ENCODE measurements at places on chromosomes 4 and X.

- DNase-seq: no peak
Measured at GRCh38 chr4:53763813-53764597, 172.7 kb upstream of the LNX1 start.

GRCh38 chr4:53123819-53124218, 242.0 kb downstream of the SCFD2 start:
- no peak for DNase-seq

DNA sequence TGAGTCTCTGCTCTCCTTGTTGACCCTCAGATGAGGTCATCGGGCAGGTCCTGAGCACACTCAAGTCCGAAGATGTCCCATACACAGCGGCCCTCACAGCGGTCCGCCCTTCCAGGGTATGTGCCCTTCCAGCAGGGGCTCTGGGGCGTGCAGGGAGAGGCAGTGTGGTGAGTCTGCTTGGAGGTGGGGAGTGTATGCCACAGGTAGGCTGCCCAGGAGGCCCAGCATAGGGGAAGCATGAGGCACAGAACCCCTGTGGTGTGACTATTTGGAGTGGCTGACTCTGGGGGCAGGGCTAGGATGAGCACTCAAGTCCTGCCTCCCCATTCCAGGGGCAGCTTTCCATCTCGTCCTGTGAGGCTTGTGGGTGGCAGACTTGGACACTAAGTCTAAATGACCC, 3.3 kb upstream of the GDI1 start:
- no peak for DNase-seq

- no peak for DNase-seq
Measured at GRCh38 chr4:142307857-142308256, 538.2 kb downstream of the INPP4B start.

- no peak for DNase-seq
Measured at GRCh38 chrX:96147681-96148080, 537.0 kb upstream of the DIAPH2 start.
